ENCODE measurements at places on chromosomes 12 and 14. TPM values are rescaled to one million over a fixed set of nuclear protein-coding genes. Genes with fewer than 3 reads are reported as not detected.

DNA sequence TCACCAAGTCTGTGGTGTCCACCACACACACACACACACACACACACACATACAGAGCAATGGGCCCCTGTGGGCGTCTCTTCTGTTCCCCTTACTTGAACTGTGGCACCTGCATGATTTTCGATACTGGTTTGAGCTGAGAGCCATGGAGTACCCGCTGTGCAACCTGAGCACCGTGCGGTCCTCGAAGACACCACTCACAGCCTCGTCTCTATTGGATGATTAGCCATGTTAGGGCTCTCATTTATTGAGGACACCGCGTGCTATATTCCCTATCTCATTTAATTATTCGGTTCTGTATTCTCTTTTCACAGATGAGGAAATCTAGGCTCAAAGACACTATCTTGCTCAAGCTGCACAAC is 623 bp upstream of the C14orf132 start:
- DNase-seq, result no peak

DNA sequence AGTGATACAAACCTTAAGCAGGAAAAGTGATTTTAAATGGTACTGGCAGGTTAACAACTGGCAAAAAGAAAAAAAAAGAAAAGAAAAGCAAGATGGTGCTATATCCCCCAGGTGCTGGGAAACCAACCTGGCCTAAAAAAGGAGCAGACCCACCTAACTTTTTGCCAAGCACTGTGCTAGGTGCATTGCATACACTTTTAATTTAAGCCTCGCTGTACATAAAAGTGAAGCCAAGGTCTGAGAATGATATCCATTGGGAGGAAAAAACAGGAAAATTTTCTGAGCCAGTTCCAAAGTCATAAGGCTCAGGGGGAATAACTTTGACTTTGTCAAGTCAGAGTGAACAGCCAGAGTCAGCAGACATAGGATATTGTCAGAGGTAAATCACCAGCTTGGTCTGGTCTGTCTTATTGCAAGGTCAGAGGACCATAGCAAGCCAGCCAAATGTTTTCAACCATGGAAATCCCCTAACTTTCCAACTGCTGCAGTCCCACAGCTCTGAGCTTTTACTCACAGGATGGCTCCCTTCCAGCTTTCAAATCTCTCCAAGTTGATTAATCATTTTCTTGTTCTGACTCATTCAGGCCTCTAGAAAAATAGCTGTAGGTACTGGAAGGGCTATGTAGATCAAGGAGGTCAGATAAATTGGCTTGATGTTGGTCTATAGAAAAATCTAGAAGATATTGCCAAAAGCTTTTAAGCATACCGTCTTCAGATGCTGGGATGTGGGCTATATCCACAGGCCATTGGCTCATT is 412.9 kb downstream of the RAD51B start:
- peak; percentile 49 for DNase-seq

Gene OR10G2
- not detected for total RNA-seq

Gene DIO2
- 0.11 TPM for total RNA-seq

- no peak for DNase-seq
These were observed 781.4 kb downstream of the NRXN3 start for GRCh38 chr14:78951602-78952001.

Gene JPH4
- 0.63 TPM for total RNA-seq

GRCh38 chr12:121766290-121767039 is 27.0 kb downstream of the RHOF start:
- no peak for DNase-seq

DNA sequence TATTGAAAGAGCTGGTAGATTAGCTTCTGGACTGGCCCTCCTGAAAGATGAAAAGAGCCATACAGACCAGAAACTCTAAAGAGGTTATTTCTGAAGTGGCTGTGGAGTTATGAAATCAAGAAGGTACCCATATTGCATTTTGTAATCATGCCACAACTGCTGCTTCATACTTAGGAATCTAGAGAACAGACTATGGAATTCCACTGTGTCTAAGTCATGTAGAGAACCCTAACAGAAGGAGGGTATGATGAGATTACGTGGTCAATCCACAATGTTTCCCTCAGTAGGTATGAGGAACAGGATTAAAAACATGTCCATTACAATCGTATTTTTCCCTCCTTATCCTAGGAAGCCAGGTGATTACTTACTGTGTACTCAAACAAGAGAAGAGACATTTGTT is 708.8 kb downstream of the RERGL start:
- no peak for DNase-seq

Gene RFX4
- total RNA-seq, result not detected

GRCh38 chr12:101691503-101692096 is 5.8 kb upstream of the CHPT1 start:
- DNase-seq, result no peak

Data from cardiac muscle cell (in vitro differentiated cells and primary cell).